Non-pigmented ciliary epithelial cell (primary cell): ENCODE measurements at places on chromosomes 7 and 10.

GRCh38 chr7:139999516-139999915, 63.2 kb downstream of the PARP12 start:
- DNase-seq: no peak

- DNase-seq: no peak
These were observed 28.4 kb upstream of the SORCS3 start for GRCh38 chr10:104612571-104613205.

DNA sequence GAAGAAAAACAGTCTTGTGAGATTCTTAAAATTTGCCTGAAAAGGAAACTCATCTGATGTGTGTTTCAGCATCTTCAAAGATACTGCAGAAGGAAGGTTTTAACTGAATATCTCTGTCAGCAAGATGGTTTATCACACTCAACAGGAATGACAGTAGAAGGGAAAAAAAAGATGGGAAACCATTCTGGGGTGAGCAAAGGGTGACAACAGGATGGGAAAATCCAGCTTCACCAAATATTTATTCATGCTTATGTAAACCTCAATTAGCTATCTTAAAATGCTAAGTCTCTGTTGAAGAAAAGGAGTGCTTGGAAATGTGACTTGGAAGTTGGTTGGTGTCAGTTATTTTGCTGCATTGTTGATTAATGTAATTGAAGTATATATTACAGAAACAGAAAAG, 82.2 kb downstream of the FZD1 start:
- no peak for DNase-seq

DNA sequence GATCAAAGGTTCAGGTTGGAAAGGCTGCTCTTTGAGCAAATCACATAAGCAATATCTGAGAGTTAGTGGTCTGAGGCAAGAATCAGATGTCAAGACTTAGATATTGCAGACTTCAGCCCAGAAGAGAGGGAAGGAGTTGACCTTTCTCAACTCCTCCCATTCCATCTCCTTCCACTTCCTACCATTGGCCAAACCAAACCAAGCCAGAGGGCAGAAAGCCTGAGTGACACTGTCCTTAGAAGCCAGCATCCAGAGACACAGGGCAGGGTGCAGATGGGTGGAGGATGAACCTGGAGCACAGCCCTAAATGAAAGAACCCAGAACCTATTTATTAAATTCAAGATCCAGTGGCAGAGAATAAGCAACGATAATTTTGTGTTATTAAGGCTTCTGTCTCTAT, 180.5 kb downstream of the HIBADH start:
- no peak for DNase-seq

DNA sequence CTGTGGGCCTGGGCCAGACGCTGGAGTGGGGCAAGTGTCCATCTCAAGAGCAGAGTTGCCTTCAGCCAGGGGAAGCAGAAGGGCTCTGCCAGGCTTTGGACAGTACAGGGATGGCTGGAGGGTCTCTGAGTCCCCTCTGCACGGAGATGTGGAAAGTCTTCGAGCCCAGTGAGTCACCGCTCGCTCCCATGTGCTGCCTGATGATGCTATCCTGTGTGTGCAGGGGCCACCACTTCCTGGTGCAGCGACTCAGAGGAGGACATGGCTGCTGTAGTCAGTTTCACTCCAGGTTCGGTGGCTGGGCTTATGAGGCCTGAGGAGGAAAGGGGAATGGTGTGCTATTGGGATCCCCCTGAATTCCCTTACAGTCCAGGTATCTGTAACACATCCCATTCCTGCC, 6.0 kb downstream of the ADCYAP1R1 start:
- no peak for DNase-seq

- no peak for DNase-seq
These were observed 163.7 kb downstream of the AHR start for GRCh38 chr7:17462131-17462631.

DNA sequence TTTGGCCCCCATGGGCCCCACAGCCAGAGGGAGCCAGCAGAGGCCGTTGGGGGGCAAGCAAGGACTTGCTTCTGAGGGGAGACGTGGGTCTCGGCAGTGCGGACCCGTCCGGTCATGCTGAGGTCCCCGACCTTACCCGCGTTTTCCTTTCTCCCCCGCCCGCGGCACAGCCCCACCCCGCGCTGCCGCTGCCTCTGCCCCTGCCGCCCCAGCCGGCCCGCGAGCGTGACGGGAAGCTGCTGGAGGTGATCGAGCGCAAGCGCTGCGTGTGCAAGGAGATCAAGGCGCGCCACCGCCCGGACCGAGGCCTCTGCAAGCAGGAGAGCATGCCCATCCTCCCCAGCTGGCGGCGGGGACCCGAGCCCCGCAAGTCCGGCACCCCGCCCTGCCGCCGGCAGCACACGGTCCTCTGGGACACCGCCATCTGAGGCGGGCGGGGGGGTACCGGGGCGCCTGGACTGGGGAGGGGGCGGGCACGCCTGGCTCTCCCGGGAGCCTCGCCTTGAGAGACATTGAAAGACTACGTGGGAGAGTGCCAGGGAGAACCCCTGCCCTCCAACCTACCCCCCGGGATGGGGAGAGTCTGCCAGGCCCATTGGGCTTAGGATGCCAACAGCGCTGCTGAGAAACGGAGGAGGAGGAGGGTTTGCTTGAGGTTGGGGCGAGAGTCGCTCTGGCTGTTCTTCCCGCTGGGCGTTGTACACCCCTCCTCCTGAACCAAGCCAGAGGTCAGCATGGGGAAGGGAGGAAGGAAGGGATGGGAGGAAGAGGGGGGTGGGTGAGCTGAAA, 9.9 kb downstream of the NYAP1 start:
- no peak for DNase-seq

DNA sequence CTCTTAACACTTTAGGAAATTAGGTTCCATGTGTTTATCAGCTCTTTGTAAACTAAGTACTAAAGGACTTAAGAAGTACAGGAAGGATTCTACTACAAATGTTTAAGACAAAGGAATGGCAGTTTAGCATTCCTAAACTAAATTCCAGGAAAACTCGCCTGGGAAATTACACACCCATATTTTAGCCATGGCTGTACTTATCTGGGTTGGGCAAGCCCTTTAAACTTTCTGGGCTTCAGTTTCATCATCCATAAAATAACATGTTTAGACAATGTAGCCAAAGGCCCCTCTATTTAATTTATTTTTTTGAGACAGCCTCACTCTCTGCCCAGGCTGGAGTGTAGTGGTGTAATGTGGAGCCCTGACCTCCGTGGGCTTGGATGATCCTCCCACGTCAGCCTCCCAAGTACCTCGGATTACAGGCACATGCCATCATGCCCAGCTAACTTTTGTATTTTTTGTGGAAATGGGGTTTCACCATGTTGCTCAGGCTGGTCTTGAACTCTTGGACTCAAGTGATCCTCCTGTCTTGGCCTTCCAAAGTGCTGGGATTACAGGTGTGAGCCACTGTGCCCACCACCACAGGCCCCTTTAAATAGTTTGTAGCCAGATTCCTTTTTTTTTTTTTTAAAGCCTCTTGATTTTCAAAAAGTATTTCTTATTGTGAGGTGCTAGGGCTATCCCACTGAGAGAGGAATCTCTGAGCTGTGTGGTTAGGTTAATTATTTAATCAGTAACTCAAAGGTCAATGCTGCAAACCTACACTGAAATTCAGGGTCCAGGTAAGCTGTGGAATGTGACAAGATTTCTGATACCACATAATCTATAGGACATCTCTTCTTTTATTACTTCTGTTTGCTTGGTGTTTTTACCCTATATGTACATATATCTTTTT, 32.1 kb downstream of the TMEM60 start:
- DNase-seq: no peak

DNA sequence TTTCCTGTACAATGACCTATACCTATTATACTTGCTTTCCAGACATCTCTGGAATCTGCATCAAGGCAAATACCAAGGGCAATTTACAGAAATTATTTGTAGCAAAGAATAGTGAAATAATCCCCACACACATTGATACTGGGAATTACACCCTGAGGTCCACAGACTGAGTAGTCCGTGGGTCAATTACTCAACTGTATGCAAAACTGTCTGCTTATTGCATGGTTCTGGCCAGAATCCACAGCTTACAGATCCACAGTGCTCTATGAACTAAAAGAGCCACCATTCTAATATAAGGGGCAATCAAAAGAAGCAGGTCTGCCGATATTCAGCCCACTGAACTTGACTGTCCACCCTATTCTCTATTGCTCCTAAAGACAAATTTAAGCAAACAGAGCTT, 5.7 kb downstream of the CHCHD3 start:
- no peak for DNase-seq

GRCh38 chr7:47303695-47304453, 278.0 kb downstream of the TNS3 start:
- no peak for DNase-seq

DNA sequence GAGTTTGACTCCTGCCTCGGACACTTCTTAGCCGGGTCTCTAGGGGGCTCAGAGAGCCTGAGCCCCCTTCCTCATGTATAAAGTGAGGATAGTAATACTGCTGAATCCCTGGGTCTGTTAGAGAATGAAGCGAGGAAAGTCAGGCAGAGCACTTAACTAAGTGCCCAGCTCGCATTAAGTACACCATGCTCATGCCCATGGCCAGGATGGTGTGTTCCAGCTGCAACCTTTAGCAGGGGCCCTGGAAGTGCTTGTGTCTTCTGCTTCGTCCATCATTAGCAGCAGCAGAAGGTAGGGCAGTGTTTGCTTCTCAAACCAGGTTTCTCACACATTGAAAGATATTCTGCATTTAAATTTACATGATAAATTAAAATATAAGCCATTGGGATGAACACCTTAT, 27.3 kb upstream of the WDFY4 start:
- no peak for DNase-seq

GRCh38 chr10:21530641-21531040, 3.4 kb upstream of the MLLT10 start:
- DNase-seq: no peak

DNA sequence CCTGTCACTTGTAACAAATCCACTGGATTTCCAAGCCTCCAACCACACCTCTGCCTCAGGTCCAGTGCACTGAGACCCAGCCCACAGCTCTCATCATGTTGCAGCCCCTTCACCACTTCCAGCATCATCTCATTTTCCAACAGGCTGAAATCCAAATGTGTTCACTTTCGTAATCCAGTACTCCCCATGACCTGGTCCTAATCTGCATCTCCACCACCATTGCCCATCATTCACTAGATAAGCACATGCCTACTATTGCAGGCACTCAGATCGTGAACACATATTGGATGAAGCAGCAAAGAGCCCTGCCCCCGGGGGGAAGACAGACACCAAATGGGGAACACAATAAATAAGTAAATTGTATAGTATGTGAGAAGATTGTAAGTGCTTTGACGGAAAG, 76.1 kb upstream of the INSIG1 start:
- DNase-seq: no peak

GRCh38 chr7:7682861-7683260, 35.5 kb downstream of the RPA3 start:
- DNase-seq: no peak

DNA sequence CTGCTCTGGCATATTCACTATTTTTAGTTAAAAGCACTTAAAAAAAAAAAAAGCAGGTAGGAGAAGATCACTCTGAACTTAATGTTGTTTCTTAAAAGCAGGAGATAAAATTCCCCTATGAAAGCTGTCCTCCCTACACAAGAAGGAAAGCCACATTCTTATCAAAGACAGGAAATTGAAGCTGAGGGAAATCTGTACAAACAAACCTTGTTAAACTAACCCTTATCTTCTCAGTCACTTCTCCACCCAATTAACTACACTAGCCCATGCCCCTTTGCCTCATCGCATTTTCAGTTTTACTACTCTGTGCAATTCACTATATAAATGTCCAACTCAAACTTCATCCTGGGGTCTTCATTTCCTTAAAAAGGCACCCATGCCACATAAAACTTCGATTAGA, 2.7 kb upstream of the CDCA7L start:
- DNase-seq: no peak
